ENCODE measurements at places on chromosomes 11 and 22.

GRCh38 chr11:22467741-22468140 is 129.6 kb downstream of the SLC17A6 start:
- DNase-seq: no peak

- no peak for DNase-seq
These were observed 47.5 kb upstream of the AQP11 start for GRCh38 chr11:77542296-77542695.

GRCh38 chr11:94885133-94885532 is 88.2 kb downstream of the CWC15 start:
- DNase-seq: no peak

DNA sequence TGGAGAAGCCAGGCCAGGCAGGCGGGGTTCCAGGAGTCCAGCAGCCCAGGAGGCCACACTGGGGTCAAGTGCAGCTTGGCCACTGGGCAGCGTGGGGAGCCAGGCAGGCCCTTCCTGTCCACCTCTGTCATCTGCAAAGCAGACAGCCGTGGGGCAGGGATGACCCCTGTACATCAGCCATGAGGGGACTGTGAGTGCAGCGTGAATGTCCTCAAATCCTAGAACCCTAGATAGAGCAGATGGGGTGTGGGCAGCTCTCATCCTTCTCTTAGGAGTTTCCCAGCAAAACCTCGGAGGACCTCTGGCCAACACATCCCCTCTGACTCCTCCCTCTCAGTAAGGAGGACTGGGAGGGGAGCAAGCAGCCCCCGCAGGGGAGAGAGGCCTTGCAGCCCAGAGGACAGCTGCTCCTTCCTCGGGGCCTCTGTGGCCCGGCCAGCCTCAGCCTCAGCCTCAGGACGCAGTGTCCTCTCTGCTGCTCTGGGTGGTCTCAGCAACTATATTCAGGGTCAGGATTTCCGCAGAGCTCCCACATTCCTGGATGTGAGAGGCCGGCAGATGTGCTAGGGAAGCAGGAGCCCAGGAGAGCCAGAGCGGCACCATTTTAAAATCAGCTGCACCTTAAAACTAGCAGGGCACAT is 820.5 kb downstream of the BRD1 start:
- DNase-seq: no peak

DNA sequence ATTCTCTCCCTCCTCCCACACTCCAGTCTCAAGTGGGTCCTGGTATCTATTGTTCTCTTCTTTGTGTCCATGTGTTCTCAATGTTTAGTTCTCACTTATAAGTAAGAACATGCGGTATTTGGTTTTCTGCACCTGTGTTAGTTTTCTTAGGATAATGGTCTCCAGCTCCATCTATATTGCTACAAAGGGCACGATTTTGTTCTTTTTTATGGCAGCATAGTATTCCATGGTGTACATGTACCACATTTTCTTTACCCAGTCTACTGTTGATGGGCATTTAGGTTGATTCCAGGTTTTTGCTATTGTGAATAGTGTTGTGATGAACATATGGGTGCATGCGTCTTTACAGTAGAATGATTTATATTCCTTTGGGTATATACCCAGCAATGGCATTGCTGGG is 4.2 kb upstream of the INCENP start:
- DNase-seq: no peak

DNA sequence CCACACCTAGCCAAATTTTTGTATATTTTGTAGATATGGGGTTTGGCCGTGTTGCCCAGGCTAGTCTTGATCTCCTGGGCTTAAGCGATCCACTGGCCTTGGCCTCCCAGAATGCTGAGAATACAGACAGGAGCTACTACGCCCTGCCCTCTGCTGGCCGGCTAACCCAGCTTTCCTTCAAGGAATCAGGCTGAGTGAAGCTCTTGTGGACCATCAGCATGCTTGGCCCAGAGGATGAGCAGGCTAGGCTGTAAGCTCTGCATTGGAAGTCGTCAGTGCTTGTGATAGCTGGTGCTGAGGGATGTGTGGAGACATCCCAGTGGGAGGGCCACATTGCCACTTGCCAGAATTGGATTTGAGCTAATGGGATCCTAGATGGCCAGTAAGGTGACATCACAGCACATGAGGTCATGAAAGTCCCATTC is 60.6 kb downstream of the MED15 start:
- DNase-seq: no peak

DNA sequence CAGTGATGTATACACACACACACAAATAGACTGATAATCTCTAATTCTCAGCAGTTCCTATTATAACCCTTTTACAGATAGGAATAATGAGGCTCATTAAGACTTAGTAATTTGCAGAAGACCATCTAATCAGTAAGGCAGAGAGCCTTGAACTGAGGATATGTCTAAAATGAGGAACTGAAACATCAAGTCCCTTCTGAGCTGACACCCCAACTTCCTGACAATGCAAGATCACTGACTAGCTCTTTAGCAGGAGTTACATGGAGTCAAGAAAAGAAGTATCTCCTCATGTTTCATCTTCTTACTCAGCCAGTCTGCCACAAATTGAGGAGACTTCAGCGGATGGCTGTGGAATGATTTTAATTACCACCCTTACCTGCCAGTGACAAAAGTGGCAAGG is 193.0 kb downstream of the MSANTD4 start:
- DNase-seq: no peak

DNA sequence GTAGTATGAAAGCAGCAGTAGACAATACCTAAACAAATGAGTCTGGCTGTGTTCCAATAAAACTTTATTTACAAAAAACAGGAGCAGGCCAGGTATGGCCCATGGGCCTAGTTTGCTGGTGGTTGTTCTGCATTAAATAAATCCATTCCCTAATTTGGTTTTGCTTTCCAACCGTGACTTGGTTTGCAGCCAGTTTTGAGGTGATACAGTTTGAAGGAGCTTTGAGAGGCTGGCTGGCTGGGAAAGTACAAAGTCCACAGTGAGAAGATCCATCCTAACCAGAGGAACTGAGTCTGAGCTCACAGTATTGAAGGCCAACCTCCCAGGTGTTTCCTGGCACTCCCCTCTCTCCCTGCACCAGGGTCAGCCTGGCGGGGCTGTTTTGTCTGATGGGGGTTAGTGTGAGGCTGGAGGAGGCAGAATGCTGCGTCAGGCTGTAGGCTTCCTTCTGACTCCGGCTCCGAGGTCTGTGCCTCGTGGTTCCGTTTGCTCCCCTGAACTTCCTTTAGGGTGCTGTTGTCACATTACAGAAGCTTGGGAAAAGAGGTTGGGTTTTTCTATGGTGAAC is 129.5 kb downstream of the MICAL2 start:
- no peak for DNase-seq

- no peak for DNase-seq
These were observed 192.5 kb downstream of the FAT3 start for GRCh38 chr11:92416971-92417725.

DNA sequence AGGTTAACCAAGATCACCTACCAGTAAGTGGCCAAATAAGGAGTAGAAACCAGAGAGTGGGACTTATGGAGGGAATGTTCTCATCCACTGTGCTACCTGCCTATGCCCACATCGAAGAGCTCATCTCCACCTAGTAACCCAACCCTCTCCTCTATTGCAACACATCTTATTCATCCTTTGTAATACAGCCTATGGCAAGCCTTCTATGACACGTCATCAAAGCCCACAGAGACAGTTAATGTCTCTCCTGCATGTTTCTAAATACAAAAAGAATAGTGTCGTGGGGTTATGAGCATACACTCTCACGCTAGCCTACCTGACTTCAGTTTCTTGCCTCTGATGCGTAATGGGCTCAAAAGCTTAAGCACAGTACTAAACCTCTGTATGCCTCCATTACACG is 1158.1 kb upstream of the TENM4 start:
- no peak for DNase-seq

- DNase-seq: no peak
These were observed 725.3 kb upstream of the CCDC179 start for GRCh38 chr11:23585416-23586104.

GRCh38 chr11:110835106-110835505 is 122.9 kb upstream of the ARHGAP20 start:
- DNase-seq: no peak

GRCh38 chr11:3161309-3161708 is 3.8 kb downstream of the OSBPL5 start:
- DNase-seq: no peak

DNA sequence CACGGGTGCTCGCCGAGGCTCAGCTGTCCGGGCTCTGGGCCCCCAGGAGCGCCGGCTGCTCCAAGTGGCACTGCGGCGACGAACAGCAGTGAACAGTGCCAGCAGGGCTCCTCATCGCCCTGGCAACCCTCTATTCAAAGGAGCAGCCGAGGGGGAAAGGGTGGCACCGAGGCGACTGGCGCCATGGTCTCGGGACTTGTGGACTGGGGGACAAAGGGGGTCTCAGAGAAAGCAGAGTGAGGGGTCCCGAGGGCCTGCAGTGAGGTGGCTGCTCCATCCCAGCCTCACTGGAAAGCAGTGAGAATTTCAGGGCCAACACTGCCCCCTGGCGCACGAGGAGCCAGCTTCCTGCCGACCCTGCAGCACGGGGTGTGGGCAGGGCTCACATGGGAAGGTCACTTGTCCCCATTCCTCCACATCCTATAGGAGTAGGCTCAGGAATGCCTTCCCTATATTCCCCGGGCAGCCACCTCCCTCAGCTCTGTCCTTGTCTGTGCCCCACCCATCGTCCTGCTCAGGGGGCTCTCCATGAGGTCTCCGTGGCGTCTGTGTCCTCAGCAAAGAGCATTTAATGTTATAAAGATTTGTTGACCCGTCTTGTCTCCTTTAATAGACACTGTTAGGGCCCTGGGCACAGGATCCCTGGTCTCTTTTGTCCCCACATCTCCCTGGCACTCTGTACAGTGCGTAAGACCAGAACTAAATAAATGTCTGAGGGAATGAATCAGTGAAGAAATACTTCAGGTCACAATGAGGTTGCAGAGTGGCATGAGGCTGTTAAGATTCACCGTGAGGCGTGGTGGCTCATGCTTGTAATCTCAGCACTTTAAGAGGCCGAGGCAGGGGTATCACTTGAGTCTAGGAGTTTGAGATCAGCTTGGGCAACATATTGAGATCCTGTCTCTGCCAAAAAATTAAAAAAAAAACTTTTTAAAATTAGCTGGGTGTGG is 26.4 kb downstream of the LRFN4 start:
- peak; percentile 15 for DNase-seq

GRCh38 chr22:21766691-21767462 is 31.3 kb upstream of the YPEL1 start:
- peak; percentile 18 for DNase-seq

DNA sequence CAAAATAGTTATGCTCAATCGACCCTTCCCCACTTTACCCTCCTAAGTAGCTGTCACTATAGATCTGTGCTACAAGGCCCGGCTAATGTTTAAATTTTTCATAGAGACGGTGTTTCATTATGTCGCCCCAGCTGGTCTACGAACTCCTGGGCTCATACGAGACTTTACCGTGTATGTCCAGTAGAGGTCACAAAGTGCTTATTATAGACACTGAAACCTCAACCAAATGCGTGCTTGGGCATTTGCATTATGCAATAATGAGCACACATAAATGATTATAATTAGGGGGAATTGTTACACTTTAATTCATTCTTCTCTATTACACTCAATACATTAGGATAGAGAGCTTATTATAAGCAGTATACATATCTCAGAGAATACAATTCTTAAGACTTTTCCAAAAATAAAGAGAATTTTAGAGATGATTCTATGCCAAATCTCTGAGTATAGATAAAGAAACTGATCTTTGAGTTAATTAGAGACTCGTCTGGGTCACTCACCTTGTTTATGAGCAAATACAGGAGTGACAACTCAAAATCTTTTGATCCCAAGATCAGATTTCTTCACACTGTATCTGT is 12.5 kb upstream of the MRPL16 start:
- no peak for DNase-seq

DNA sequence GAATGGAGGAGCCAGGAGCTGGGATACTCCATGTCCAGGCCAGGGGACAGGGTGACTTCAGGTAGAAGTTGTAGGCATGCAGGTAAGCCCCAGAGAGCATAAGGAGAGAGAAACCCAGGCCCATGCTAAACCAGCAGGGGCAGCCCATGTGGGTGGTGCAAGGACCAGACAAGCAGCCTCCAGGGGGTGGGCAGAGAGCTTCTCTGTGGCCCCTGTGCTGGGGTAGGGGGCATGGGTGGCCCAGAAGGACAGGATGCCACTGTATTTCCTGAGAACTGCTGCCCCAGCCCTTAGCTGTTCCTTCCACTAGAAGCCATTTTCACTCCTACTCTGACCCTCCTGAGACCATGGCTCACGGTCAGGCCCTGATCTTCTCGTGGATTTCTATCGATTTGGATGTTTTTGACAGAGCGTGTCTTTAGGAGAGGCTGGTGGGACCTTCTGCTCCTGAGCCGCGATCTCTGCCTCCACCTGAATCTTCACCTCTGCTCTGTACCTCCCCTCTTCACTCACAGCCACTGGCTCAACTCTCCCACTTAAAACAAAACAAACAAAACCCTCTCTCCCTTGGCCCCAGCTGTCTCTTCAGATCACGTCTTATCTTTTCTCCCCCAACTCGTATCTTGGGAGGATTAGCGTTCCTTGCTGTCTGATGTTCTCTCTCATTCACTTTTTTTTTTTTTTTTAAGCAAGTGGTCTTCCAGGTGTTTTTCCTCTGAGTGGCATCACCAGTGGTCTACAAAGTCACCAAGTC is 112.2 kb downstream of the NECTIN1 start:
- DNase-seq: no peak

DNA sequence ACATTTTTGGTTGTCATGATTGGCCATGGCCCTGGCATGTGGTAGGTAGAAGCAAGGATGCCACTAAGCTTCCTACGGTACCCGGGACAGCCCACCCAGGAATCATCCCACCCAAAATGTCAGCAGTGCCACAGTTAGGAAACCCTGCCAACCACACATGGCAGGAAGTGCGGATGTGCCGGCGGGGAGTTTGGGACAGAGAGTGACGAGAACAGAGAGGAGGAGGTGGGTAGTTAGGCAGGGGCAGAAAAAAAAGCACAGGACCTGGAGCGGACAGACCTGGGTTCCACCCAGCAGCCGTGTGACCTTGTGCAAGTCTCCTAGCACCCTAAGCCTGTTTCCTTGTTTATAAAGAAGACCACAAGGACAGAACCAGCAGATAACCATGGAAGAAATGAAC is 3.3 kb downstream of the SPI1 start:
- no peak for DNase-seq

DNA sequence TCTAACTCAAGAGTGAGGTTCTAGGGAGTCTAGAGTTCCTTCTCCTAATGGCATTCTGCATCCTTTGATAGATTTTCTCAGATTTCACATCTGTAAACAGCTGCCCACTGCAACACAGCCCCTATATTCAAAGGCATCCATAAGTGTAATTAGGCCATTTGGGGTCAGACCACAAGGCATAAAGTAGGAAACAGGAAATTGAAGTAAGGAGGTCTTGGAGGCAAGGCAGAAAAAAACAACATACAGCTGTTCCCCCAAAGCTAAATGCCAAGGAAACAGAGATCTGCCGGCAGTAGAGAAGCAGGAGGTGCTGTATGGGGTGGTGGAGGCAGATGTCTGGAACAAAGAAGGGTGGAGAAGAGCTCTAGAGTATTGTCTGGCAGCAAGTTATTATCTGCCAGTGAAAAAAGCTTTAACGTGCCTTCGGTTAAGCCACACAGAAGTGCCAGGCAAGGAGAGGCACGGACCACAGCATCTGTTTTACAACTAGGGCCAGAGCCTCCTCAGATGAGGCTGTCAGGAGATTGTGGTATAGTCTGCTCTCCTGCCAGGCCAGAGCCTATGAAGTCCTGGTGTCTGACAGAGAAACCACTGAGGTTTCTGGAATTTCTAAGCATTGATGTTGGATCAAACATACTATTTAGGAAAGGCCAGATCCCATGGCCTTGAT is 100.2 kb upstream of the CHRM4 start:
- no peak for DNase-seq

Data from stimulated activated CD4-positive, alpha-beta T cell treated with anti-CD3 and anti-CD28 coated beads, Interleukin-1b, Interleukin-23, amount 100 ng/mL, for 1 hour (primary cell).